ENCODE measurements at places on chromosomes 7 and 10.
A peak's percentile ranks its signal among the peaks of the same experiment; 100 is the strongest.

GRCh38 chr10:30080161-30080560 is 20.8 kb upstream of the JCAD start:
- no peak for DNase-seq

GRCh38 chr10:21943633-21944265 is 59.8 kb downstream of the DNAJC1 start:
- no peak for DNase-seq

DNA sequence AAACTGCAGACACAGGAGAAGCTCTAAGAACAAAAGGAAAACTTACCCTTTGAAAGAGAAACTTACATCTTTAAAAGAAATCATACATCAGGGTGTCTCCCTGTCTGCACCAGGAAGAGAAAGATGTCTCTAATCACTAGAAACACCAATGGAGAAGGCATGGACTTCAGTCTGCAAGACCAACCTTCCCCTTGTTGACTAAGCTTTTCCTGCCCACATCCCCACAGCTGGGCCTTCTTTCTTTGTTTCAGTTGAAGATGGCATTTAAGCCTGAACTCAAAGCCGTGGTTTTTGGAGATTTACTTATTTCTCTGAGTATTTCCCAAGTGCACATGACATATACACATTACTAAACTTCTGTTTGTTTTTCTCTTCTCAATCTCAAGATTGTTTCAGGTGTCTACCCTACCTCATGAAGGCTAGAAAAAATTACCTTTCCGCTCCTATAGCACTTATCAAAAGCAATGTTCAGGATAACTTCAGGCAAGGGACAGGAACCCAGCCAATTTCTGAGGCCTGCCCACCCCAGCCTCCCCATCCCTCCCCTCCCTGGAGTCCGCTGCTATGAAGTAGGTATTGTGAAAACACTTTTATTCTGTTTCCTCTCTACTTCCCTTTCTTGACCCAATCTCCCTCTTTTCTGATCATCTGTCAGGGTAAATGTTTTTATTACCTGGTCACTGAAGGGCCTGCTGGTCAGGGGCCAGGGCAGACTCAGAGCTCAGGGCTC is 2.8 kb upstream of the SLC29A3 start:
- DNase-seq = no peak

DNA sequence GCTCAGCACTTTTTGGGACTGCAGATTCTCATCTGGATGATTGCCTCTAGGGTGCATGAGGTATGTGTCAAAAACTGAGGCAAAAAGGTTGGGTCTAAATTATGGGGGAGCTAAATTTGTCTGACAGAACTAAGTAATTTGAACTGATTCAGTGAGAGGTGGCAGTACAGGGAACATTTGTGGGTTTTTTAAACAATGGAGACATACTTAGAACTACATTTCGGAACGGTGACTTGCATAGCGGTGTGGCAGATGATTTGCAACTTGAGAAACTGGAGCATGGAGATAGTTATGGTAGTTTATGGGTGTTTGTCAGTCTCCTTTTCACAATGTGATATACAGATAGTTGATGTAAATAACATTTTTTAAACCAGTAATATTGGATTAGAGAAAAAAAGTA is 14.6 kb downstream of the TBC1D12 start:
- DNase-seq = no peak

GRCh38 chr10:92291921-92292845 is 1.2 kb downstream of the MARCHF5 start:
- peak; percentile 19 for DNase-seq

GRCh38 chr7:34260279-34260678 is 354.9 kb downstream of the BMPER start:
- DNase-seq = no peak

GRCh38 chr10:121935702-121936101 is 7.9 kb upstream of the ATE1 start:
- no peak for DNase-seq

GRCh38 chr10:14409856-14410458 is 79.2 kb upstream of the FRMD4A start:
- DNase-seq = no peak

- no peak for DNase-seq
These were observed 86.4 kb downstream of the TAX1BP1 start for GRCh38 chr7:27826357-27826756.

DNA sequence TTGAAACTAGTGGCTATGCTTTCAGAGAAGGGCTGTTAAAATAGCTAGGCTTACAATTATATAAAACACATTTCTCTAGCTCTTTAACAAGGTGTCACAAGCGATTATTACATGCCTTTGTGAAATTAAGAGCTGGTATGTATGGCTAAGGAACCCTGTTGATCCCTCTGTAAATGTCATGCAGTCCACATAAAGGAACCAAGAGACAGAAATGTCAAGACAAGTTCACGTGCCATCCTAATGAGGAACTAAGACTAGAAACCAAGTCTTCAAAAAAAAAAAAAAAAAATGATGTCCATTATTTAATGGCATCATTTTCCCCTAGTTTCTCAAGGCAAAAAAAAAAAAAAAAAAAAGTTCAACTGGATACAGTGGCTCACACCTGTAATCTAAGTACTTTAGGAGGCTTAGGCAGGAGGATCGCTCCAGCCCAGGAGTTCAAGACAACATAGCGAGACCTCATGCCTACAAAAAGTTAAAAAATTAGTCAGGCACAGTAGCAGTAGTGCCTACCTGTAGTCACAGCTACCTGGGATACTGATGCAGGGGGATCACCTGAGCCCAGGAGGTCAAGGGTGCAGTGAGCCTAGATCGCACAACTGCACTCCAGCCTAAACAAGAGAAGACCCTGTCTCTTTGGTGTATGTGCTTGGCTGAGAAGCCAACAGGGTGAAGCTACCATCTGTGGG is 63.4 kb downstream of the SRPK2 start:
- no peak for DNase-seq

GRCh38 chr10:96513698-96514561 is at the start of gene TLL2:
Gene TLL2, minus strand, starts transcription at chr10:96513926. Its CDS starts 241 bp downstream, at chr10:96513685.
- DNase-seq = peak; percentile 81

DNA sequence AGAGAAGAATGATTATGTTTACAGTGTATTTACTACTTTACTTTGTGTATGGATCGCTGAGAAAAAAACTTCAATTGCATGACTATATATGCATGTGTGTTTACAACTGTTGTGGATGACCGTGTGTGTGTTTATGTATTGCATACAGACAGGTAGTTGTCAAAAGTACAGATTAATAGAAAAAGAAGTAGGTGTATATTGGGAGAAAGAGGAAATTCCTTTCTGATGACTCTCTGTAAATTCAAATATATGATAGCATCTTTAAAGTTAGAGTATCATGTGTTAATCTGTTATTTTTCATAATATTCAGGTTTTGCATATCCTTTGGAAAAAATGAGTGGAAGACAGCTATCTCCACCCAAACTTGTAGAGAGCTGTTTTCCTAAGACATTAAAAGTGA is 160.4 kb upstream of the AGR3 start:
- DNase-seq = no peak

Data from neural crest cell (in vitro differentiated cells).